ENCODE measurements at places on chromosomes 6 and 20.

GRCh38 chr20:951384-952169, 35.4 kb upstream of the ANGPT4 start:
- DNase-seq = no peak

DNA sequence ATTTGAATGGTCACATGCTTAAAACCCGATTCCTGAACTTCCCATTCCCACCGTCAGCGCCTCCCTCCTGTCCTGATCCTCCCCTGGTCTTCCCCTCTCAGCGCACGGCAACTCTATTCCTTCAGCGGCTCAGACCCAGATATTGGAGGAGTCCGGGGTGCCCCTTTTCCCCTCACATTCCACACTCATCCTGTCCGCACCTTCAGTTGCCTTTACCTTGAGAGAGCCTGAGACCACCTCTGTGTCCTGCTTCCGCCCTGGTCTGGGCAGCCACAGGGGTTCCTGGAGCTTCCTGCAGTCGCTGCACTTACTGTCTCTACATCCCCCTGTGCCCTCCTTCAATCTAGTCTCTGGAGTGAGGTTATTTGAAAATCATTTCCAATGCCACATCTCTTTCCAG, 193.4 kb downstream of the BCAS1 start:
- DNase-seq = no peak

DNA sequence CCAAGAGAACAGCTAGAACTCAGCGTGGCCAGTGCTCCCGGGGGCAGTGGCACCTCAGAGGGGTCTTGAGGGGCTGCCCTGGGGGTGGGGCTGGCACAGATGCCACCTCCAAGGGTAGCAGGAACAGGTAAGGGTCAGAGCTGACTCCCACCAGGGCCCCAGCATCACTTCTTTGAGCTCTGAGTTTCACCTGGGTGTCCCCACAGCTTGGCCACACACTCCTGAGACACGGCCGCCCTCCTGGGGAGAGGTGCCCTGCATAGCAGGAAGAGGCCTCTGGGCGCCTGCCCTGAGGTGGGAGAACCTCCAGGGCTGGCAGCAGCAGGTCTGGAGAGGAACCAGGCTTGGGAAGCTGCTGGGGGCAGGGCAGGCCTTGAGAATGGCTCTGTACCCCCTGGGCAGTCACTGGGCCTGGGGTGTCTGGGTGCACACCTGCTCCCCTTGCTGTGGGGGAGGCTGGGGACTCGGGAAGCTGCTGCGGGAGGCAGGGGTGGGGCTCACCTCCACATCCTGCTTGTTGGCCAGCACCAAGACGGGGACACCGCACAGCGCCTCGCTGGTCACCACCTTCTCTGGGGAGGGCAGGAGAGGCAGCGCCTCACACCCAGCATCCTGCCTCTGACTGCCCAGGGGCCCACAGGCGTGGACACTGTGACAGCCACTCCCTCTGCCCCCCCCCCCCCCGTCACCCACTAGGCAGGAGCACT, 5.0 kb downstream of the TNFRSF6B start:
- no peak for DNase-seq

DNA sequence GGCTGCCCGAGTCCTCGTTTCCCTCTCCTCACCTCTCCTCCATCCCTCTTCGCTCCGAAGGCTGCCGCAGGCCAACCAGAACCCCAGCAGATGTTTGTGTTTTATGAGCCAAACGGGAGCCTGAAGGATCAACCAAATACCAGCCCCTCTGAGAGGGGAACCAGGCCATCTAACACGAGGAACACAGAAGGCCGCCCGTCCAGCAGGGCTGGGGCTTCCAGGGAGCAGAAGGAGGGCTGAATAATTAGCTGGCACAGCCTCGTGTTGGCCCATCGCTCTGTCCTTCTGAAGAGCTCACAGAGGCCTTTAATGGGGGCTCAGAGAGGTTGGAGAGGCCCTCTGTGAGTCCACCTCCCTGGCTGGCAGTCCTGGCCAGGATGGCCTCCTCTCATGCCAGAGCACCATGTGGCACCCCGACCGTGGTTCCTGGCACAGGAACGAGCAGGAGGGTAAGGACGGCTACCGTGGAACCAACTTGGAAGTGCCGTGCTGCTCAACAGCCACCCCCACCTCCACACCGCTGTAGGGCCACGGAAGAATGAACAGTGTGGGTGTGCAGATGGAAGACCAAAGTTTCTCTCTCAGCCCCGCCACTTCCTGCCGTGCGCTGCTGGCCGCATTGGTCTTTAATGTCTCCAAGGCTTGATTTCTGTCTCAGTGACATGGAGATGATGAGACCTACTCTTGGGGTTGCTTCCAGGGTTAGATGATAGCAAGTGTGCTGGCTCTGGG, 155.2 kb downstream of the SCML4 start:
- DNase-seq = peak; percentile 44

GRCh38 chr6:35178012-35178411, 35.7 kb upstream of the SCUBE3 start:
- no peak for DNase-seq

DNA sequence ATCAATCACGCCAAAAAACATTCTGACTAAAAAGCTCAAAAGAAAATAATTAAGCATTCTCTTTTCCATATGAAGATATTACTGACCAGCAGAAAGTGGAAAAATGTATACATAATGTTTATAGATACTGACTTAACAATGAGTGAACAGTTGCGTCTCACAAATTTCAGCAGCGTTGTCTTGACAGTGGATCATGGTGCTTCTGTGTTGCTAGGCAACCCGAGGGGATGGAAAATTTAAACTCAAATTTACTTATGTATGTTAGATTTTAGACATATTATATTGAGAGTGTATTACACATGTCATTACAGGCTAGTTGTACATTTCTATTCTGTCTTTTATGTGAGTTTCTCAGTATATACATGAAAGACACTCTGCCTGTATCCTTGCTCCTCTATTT, 110.2 kb downstream of the LAMA2 start:
- no peak for DNase-seq

- no peak for DNase-seq
Observed at GRCh38 chr6:33924681-33925080, 120.9 kb upstream of the MLN start.

- DNase-seq = no peak
Observed at GRCh38 chr6:129534926-129535325, 175.1 kb downstream of the ARHGAP18 start.

- DNase-seq = no peak
Observed at GRCh38 chr20:44917399-44917798, 7.5 kb downstream of the PABPC1L start.

GRCh38 chr6:116387374-116387773, 16.6 kb downstream of the DSE start:
- no peak for DNase-seq

GRCh38 chr6:2733324-2733723, 17.4 kb downstream of the MYLK4 start:
- DNase-seq = no peak

DNA sequence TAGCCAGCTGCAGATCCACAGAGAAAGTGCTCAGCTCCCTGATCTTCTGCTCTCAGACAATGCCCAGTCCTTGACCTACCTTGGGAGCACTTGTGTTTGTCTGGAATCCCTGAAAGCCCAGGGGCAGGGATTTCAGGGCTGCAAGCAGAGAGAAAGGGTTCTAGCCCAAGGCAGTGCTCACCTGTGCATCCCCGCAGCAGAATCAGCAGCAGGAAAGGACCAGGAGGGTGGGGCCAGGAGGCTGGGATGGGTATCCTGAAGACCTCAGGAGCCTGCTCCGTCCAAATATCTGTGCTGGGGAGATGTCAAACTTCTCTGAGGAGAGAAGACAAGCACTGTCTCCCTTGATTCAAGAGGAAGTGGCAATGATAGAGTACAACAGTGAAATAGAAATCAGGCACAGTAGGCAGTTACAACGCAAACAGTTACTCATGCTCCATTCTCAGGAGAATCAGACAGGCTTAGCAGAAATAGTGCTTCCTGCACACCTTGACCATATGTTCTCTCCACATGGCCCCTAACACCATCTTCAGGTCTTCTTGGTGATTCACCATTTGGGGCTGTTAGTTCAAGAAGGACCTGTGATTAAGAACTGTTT, 28.7 kb upstream of the SIRPG start:
- DNase-seq = no peak

DNA sequence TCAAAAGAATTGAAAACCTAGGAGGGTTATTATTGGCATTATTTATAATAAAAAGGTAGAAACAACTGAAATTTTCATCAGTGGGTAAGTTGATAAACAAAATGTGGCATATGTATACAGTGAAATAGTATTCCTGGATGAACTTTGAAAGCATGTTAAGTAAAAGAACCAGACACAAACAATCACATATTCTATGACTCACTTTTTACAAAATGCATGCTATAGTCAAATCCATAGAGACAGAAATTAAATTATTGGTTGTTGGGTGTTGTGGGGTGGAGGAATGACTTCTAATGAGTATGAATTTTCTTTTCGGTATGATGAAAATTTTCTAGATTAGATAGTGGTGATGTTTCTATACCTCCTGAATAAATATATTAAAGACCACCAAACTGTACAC, 94.6 kb downstream of the LRRC1 start:
- no peak for DNase-seq

- DNase-seq = no peak
Observed at GRCh38 chr6:6968731-6969552, 138.8 kb upstream of the RREB1 start.

GRCh38 chr6:21001736-21002135, 467.5 kb downstream of the CDKAL1 start:
- DNase-seq = no peak

GRCh38 chr6:109445382-109445781, 4.9 kb downstream of the SMPD2 start:
- DNase-seq = no peak

DNA sequence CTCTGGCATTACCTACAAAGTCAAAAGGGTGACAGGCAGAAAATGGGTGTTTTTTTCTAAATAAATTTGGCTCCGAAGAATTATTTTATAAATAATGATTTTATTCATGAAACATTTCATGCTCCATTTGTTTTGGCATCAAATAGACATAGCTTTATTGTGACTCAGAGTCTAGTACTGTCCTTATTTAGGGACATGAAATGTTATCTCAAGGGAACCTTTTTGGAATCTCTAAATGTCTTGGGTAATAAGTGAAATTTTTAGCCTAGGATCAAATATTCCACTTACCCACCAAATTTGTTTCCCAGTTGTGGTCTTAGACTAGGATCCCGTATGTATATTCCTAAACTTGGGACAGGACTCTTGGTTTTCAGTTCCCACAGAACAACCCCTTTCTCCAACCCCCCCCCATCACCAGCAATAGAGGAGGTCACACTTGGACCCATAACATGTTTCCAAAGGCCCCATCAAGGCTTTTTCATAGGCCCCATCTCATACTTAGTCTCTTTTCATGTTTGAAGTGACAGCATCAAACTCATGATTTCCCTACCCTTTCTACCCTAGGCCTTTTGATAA, 81.8 kb downstream of the JAG1 start:
- DNase-seq = no peak

DNA sequence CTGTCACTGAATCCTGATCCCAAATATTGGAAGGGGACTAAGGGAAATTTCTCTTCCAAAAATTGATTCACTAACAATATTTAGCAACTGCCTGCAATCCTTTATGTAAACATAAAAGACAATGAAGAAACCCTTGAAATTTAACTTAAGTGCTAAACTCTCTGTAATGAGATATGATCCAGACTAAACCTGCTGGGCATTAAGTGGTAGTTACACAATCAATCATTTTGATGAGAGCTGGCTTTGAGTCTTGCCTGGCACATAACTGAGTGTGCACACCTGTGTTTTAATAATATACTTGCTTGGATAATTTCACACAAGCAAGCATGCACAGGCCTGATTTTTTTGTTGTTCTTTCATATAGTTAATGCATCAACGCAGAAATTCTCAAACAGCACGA, 9.8 kb upstream of the ZFP64 start:
- DNase-seq = no peak

DNA sequence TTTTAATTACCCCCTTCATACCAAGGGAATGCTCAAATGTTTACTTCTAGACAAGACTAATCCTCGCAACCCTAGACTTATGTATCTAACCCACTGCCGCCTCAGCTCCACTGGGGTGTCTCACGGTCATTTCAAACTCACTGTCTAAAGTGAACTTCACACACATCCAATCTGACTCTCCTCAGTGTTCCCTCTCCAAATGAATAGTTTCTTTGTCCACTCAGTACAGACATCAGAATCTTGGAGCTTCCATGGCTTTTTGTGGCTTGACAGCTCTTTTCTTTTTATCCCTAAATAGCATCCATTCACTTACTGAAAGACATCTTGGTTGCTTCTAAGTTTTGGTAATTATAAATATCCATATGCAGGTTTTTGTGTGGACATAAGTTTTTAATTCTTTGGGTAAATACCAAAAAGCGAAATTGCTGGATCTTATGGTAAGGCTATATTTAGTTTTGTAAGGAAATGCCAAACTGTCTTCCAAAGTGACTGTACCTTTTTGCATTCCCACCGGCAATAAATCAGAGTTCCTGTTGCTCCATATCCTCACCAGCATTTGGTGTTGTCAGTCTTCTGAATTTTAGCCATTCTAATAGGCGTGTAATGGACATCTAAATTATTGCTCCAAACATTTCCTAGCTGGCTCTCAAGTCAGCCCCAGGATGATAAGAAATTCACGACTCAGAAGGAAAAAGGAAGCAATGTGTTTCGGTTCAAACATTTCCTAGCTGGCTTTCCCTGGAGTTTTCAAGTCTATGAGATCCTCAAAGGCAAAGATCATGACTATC, 73.1 kb downstream of the DNAAF9 start:
- DNase-seq = no peak

DNA sequence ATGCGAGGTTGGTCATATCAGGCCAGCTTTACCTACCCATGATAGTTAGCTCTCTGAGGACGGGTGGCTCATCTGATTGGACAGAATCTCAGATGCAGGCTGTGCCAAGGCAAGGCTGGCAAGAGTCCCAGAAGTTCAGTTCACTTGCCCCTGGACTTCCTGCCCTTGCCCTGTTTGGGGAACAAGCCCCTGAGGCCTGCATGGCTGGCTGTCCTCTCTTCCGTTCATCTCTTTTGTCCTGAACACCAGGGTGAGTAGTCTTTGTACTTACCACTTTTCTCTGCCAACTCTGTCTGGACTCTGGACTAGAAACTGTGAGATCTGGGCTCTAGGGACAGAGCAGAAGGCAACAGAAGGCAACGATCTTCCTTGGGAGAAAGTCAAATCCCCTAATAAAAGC, 769.9 kb downstream of the QKI start:
- DNase-seq = no peak

DNA sequence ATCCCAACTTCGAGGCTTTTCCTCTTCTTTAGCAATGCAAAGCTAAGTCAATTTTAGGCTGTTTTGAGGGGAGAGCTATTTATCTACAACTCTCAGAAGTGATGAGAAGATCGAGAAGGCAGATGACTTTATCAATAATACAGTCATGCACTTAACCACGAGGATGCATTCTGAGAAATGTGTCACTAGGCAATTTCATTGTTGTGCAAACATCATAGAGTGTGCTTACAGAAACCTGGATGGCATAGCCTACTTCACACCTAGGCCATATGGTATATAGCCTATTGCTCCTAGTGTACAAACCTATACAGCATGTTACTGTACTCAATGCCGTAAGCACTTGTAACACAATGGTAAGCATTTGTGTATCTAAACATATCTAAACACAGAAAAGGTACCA, 66.6 kb downstream of the PRND start:
- no peak for DNase-seq

- DNase-seq = no peak
Observed at GRCh38 chr20:57199656-57200405, 66.6 kb downstream of the BMP7 start.

GRCh38 chr6:21785164-21785563, 191.6 kb downstream of the SOX4 start:
- no peak for DNase-seq

GRCh38 chr6:15927531-15928225, 201.2 kb upstream of the MYLIP start:
- no peak for DNase-seq

- DNase-seq = no peak
Observed at GRCh38 chr20:9498322-9498721, 16.1 kb upstream of the LAMP5 start.

- DNase-seq = no peak
Observed at GRCh38 chr20:44646023-44646640, 5.4 kb downstream of the ADA start.

Data from cerebellar nuclear complex (tissue), 1 donor.